ENCODE measurements at places on chromosomes 13 and 19. TPM values are rescaled to one million over a fixed set of nuclear protein-coding genes. Genes with fewer than 3 reads are reported as not detected.

GRCh38 chr13:35475960-35476943, at the start of gene MAB21L1:
Gene MAB21L1, minus strand, starts transcription at chr13:35476689. Its CDS starts 551 bp downstream, at chr13:35476138.
- peaks cover 75% of the 10 kb centered on the region for H3K27me3 ChIP-seq
- H3K36me3 ChIP-seq, result no peaks in the 10 kb centered on the region
- H3K4me1 ChIP-seq, result peaks cover 16% of the 10 kb centered on the region
- peak within 1 kb of the TSS; percentile 2 for H3K27ac ChIP-seq
- peak within 1 kb of the TSS; percentile 45 for H3K4me3 ChIP-seq
- peak; percentile 60 for DNase-seq

DNA sequence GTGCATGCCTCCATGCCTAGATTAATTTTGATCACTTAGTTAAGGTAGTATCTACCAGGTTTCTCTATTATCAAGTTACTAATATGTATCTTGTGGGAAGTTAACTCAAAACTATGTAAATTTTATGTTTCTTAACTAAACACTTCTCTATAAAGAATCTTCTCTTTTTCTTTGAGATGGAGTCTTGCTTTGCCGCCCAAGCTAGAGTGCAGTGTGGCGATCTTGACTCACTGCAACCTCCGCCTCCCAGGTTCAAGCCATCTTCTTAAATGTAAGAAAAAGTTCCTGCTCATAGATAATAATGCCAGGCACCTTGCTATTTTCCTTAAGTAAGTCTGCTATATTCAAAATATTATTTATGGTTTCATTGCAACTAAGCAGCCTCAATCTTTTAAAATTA, 58.4 kb downstream of the ELF1 start:
- no peak overlapping the region for H3K27ac ChIP-seq
- no peaks in the 10 kb centered on the region for H3K27me3 ChIP-seq
- no peaks in the 10 kb centered on the region for H3K4me1 ChIP-seq

DNA sequence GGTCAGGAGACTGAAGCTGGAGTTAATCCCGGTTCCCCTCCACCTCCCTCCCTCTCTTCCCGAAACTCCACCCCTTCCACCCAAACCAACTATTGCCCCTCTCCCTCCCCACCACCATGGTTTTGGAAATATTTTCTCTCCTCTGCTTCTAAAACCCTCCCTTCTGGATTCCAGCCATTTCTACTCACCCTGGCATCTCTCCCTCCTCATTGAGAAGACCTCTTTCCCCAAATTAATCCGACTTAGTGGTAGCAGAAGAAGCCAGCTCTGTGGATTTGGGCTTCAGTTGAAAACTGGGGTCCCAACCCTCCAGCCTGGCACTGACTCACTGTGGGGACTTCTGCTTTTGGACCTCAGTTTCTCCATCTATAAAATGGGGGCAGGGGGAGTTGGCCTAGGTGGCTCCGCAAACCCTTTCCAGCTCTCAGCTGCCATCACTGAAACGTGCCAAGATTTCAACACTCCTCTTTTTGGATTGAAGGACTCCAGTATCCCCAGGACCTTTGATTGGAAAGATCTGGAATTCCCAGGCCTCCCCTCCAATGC, 1.6 kb downstream of the GPR4 start:
- DNase-seq, result no peak
- H3K27ac ChIP-seq, result no peak overlapping the region
- peaks cover 80% of the 10 kb centered on the region for H3K27me3 ChIP-seq
- peaks cover 6% of the 10 kb centered on the region for H3K4me1 ChIP-seq

FCAR gene
- not detected for polyA plus RNA-seq

S1PR5 gene
- polyA plus RNA-seq, result 0.96 TPM

GRCh38 chr13:98450539-98451111, 126.3 kb downstream of the STK24 start:
- H3K4me1 ChIP-seq, result peaks cover under 1% of the 10 kb centered on the region
- H3K27me3 ChIP-seq, result no peaks in the 10 kb centered on the region
- H3K36me3 ChIP-seq, result peaks cover 75% of the 10 kb centered on the region
- H3K27ac ChIP-seq, result no peak overlapping the region
- H3K4me3 ChIP-seq, result no peak overlapping the region

DNA sequence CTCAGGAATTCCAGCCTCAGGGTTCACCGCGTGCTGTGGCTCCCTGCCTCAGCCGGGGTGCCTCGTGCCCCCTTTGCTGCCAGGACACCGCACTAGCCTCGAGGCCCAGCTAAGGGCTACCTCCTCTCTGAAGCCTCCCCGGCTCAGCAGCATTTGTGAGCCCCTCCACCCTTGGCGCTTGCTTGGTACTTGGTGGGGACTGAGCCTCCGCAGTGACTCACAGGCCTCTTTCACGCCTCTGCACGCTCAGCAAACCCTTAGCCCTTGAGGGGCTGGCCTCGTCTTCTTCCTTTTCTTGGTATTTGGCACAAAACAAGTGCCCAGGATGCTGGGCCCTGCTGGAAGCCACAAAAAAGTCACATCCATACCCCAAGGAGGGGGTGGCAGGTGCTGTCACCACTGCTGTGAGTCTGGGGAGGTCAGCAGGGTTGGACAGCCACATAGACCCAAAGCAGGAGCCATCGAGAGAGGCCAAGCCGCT, 85.4 kb upstream of the TM9SF2 start:
- H3K27ac ChIP-seq, result no peak overlapping the region
- no peaks in the 10 kb centered on the region for H3K36me3 ChIP-seq
- no peak overlapping the region for H3K4me3 ChIP-seq
- H3K4me1 ChIP-seq, result no peaks in the 10 kb centered on the region
- no peak for DNase-seq

DNA sequence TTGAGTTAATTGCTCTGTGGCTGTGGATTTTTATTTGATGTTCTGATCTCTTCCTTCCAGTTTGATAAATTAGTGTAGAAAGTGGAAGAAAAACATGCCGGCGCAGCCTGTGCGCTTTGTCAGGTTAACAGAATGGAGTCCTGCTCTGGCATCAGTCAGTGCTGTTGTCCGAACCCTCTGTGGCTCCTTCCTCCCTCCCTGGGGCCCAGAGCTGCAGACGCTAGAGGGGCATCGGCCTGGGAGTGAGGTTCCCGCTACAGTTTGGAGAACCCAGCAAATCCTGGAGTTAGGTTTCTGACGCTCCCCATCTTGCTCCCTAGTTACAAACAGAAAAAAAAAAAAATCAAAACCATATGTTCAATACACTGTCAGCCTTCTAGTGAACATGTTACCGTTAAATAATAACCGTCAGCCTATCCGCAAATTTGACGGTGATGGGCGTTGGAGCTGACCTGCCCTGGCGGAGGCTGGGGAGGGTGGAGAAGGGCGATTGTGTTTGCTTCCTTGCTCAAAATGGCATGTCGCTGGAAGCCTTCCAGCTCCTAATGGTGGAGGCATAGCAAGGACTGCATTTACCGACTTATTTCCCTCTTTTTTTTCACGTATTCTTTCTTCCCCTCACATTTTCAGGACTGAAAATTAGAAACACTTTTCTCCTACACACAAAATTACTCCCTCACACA, 13.6 kb downstream of the MBNL2 start:
- peak overlapping the region; percentile 78 for H3K27ac ChIP-seq
- H3K4me1 ChIP-seq, result peaks cover 34% of the 10 kb centered on the region
- DNase-seq, result no peak

DNA sequence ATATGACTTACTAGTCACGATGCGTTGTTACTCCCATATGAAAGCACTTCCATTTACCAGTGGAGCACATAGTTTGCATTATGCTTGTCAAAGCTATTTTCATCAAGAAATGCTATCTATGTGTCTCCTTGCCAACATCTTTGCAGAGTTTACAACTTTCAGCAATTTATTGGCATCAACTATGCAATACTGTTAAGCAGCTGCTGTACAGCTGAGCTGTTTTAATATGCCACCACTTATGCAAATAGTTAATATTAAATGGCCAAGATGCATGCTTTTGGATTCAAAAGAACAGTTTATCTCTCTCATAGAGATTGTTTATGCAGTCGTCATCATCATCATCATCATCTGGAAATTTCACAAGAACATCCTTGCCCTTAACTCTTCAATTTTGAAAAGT, 67.9 kb upstream of the KLF5 start:
- no peaks in the 10 kb centered on the region for H3K27me3 ChIP-seq
- H3K36me3 ChIP-seq, result peaks cover 3% of the 10 kb centered on the region
- H3K4me1 ChIP-seq, result peaks cover 4% of the 10 kb centered on the region
- no peak overlapping the region for H3K4me3 ChIP-seq
- no peak for DNase-seq

IPO5 gene
- 108 TPM for polyA plus RNA-seq

UNC13A gene
- 2.7 TPM for polyA plus RNA-seq

DNA sequence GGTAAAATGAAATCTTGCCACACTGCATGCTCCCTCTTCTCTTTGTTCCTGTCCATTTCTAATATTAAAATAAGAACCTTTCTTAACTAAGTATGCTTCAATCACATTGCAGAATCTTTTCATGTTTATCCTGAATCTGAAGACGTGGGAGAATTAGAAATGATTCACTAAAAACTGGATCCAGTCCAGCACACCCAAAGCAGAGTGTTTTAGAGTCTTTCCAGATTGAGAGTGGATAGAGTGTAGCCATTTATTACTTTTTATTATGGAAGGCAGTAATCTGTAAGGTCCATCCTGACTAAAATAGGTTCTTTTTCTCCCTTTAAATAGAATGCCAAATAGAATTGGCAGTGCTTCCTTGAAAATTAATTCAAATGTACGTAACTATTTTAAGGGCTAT, 453.5 kb downstream of the TDRD3 start:
- H3K27me3 ChIP-seq, result no peaks in the 10 kb centered on the region
- no peak overlapping the region for H3K27ac ChIP-seq
- DNase-seq, result no peak

DNA sequence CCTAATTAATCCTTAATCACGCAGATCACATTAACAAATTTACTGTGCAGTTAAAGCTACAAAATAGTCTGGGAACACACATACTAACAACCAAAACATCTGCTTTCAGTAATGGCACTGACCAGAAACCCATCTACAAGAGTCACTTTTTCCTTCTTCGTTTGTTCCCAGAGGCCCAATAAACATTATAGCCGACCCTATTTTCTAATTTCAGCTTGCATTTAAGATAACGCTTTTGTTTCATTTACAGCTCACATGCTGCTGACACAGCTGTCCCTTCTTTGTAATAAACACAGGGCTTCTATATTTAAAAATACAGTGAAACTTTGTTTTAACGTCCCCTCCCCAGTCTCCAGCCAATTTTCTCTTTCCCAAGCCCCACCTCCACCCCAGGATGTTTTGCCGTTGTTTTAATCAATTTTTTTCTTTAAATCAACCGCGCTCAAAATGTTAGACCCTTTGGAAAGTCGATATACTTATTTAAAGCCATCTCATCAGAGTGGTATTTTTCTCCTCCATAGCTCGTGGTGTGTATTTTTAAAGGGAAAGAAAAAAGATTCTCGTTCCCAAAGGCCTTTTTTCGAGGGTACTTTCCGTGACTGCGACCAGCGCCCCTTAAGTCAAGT, 1.7 kb upstream of the WBP4 start:
- H3K36me3 ChIP-seq, result no peaks in the 10 kb centered on the region
- H3K4me1 ChIP-seq, result peaks cover 34% of the 10 kb centered on the region
- peak overlapping the region; percentile 99 for H3K27ac ChIP-seq
- peak overlapping the region; percentile 94 for H3K4me3 ChIP-seq

PDE4A gene
- 2.2 TPM for polyA plus RNA-seq

All from large intestine (tissue), 12 donors.